Neuronal stem cell (in vitro differentiated cells): ENCODE measurements at places on chromosomes 3 and 15.

DNA sequence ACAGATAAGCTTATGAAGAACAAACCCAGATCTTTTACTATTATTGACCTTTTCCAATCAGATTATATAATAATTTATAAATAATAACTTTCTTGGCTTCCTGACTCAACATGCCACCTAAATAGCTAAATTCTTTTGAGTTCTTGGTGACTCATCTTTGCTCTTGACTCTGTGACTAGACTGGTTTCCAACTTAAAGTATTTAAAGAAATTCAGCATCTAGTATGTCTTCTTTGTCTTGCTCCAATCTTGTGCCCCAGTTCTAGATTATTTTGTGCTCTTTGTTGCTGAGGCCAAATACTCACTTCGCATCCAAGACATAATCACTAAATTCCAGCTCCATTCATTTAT, 483.2 kb upstream of the TBL1XR1 start:
- H3K36me3 ChIP-seq, result no peaks in the 10 kb centered on the region
- H3K4me1 ChIP-seq, result peaks cover 29% of the 10 kb centered on the region
- no peaks in the 10 kb centered on the region for H3K27me3 ChIP-seq
- H3K4me3 ChIP-seq, result no peak overlapping the region

GRCh38 chr15:29611057-29611456, 211.2 kb downstream of the TJP1 start:
- H3K36me3 ChIP-seq, result no peaks in the 10 kb centered on the region
- H3K27ac ChIP-seq, result no peak overlapping the region
- H3K4me3 ChIP-seq, result no peak overlapping the region
- no peaks in the 10 kb centered on the region for H3K27me3 ChIP-seq
- no peak for DNase-seq
- H3K4me1 ChIP-seq, result peaks cover 7% of the 10 kb centered on the region

DNA sequence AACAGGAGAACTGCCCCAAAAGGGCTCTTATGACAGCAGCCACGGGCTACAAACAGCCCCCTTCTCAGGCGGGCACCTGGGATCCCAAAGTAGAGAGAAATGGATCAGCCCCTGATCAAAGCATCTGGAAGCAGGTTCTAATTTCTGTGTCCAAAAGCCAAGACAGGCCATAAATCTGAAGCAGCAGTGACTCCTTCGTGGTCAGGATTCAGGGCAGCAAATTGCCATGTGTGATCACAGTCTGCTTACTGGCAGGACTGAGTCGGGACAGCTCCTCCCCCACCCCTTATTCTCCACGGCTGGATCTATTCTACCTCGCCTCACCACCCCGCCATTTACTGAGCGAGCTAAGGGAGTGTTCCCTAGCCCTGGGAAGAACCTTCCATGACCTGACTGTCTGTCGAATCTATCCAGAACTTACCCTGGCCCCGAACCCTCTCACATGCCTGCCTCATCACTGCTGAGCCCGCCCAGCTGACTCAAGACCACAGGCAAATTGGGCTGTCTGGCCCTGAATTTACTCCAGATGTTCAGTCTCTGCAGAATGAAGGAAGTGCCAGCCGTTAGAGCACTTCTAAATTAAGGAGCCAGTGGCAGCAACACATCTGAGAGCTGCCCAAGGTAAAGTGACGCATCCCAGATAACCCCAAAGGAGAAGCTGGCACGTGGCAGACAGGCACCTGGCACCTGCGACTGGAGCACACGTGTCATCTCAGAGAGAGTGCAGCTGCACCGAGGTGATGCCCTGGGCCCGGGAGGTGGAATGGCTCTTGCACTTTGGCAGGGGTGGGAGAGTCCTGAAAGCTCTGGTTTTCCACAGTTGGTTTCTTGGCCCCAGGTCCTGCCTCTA, 1.3 kb downstream of the LRRC15 start:
- no peak overlapping the region for H3K4me3 ChIP-seq
- no peak for DNase-seq
- H3K27me3 ChIP-seq, result no peaks in the 10 kb centered on the region
- H3K36me3 ChIP-seq, result no peaks in the 10 kb centered on the region
- H3K4me1 ChIP-seq, result peaks cover 26% of the 10 kb centered on the region

- no peak overlapping the region for H3K27ac ChIP-seq
- peaks cover 11% of the 10 kb centered on the region for H3K4me1 ChIP-seq
- no peak for DNase-seq
- no peaks in the 10 kb centered on the region for H3K36me3 ChIP-seq
Measured at GRCh38 chr3:69204315-69204957, 82.0 kb upstream of the LMOD3 start.

GRCh38 chr15:93034512-93034911, 54.5 kb downstream of the RGMA start:
- no peak overlapping the region for H3K27ac ChIP-seq
- H3K36me3 ChIP-seq, result no peaks in the 10 kb centered on the region
- H3K27me3 ChIP-seq, result no peaks in the 10 kb centered on the region
- H3K4me1 ChIP-seq, result peaks cover 28% of the 10 kb centered on the region
- H3K4me3 ChIP-seq, result no peak overlapping the region

DNA sequence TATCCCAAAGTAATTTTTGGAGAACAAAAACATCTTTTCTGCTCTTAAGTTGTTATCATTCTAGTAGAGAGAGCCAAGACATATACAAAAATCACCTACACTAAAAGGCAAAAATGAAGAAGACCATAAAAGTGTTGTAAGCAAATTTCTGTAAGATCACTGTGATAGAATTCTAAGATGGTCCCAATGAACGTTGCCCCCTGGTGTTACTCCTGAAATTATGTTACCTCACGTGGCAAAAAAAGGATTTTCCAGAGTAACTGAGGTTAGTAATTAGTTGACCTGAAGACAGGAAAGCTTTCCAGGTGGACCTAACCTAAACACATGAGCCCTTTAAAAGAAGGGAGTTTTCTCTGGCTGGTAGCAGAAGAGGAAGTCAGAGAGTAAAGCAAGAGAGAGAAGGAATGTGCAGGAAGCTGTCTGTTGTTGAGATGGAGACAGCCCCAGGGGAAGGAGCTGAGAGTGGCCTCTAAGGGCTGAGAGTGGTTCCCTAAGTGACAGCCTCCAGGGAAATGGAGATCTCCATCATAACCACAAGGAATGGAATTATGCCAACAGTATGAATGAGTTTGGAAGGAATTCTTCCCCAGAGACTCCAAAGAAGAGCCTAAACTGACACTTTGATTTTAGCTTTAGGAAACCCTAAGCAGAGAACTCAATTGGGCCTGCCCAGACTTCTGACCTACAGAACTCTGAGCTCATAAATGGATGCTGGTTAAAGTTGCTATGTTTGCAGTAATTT, 205.9 kb downstream of the CD47 start:
- H3K4me1 ChIP-seq, result no peaks in the 10 kb centered on the region
- H3K27me3 ChIP-seq, result no peaks in the 10 kb centered on the region
- no peak overlapping the region for H3K4me3 ChIP-seq
- H3K27ac ChIP-seq, result no peak overlapping the region
- H3K36me3 ChIP-seq, result no peaks in the 10 kb centered on the region
